ENCODE measurements at places on chromosomes 2 and 18. TPM values are rescaled to one million over a fixed set of nuclear protein-coding genes. Genes with fewer than 3 reads are reported as not detected.
A peak's percentile ranks its signal among the peaks of the same experiment; 100 is the strongest.

DNA sequence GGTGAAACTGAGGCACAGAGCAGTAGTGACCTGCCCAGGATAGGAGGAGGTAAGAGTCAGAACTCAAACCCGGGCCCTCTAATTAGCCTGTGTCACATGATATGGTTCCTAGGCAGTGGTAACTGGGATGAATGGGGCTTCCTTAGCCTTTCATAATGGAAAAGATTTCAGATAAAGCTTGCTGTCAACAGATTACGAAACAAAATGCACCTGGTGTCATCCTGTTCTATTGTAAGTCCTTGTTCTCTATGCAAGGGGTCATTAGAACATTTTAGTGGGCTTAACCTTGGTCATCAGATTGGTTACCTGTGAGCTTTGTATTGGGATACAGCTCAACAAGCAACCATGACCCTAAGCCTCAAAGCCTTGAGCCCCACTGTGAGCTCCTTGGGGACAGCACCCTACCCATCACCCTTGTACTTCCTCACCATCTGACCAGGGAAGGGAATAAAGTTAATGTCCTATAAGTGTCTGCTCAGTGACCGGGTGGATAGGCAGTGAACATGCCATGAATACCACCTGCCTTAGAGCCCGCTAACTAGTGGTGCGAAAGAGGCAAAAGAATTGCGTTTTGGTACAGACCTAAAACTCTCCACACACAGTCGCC is 70.3 kb upstream of the RMDN2 start:
- DNase-seq: no peak
- peaks cover 15% of the 10 kb centered on the region for H3K4me1 ChIP-seq
- no peaks in the 10 kb centered on the region for H3K36me3 ChIP-seq
- H3K4me3 ChIP-seq: no peak overlapping the region
- peak overlapping the region; percentile 20 for H3K27ac ChIP-seq
- no peaks in the 10 kb centered on the region for H3K27me3 ChIP-seq

GRCh38 chr2:16050908-16051489 is 110.6 kb downstream of the MYCN start:
- no peak overlapping the region for H3K27ac ChIP-seq
- peaks cover 7% of the 10 kb centered on the region for H3K27me3 ChIP-seq
- no peak overlapping the region for H3K4me3 ChIP-seq
- H3K36me3 ChIP-seq: no peaks in the 10 kb centered on the region
- no peak for DNase-seq
- no peaks in the 10 kb centered on the region for H3K4me1 ChIP-seq

KYNU gene
- 34.5 TPM for total RNA-seq

FOXD4L1 gene
- total RNA-seq: 0.78 TPM
